ENCODE measurements at places on chromosomes 6 and 20.

DNA sequence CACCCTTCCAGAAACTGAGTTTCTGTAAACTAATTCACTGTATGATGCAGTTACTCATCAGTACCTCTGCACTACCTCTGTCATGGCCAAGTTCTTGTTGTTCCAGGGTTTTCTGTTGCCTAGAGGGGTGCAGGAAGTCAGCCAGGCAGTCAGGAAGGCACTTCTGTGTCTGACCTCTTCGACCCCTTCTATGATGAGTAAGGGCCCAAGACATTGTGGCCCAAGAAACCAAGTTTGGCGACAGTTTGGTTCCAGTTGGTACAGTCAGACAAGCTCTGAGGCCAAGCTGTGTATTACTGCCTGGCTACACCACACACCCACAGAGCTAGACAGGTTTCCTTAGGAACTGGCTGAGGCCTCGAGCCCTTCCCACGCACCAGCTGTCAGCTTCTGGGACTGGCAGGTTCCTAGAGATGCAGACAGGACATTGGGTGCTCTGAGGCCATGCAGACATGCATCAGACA, 41.2 kb downstream of the TRAF3IP2 start:
- no peak for DNase-seq

GRCh38 chr20:460707-461106, 1.6 kb downstream of the TBC1D20 start:
- no peak for DNase-seq

DNA sequence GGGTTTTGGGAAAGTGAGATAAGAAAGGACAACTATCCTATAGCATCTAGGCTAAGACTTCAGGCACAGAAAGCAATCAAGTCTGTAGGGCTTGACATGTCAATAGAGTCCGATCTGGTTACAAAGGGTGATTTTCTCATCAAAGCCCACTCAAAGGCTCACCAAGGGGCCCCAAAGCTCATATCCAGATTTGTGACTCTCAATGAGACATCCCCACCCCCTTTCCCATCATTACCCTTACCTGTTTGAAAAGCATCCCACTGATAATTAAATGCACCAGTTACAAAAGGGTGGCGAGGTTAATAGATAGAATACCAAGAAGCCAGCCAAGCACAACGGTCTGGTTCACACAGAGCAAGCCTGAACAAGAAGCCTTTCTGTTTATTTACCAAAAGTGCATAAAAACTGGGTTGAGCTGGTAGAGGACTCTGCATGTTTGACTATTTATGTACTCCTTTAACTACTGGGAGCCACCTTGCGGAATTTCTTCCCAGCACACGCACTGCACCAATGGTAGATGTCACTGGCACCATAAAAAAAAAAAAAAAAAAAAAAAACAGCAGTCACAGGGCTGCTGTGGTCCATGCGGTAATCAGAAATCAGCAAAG, 6.1 kb downstream of the JAG1 start:
- no peak for DNase-seq

DNA sequence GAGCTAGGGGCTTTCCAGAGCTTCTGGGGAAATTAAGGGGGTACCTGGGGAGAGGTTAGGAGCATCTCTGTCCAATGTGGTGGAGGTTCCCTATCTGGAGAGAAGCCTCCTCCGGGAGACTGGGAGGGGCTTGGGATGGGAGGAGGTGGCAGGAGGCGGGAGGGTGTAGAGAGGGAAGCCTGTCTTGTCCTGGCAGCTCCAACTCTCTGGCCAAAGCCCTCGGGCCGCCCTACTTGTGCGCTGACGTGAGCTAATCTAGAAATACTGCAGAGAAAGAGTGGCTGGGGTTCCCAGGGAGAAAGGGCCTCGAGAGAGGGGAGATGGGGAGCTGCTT, 1.6 kb upstream of the SLC32A1 start:
- no peak for DNase-seq

- no peak for DNase-seq
Measured at GRCh38 chr6:82367704-82368103, 4.1 kb downstream of the TPBG start.

DNA sequence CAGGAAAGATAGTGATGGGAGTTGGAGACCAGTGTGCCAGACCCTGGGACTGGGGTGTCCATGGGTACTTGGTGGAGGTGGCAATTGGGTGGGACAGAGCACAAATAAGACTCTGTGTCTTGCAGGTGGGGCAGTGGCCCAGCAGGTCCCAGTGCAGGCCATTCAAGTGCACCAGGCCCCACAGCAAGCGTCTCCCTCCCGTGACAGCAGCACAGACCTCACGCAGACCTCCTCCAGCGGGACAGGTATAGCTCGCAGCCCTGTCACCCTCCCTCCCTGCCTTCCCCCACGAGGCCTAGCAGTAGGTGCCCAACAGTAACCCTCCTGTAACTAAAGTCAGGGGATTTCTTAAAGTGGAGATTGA, 5.3 kb downstream of the SRF start:
- DNase-seq = no peak

- DNase-seq = no peak
Measured at GRCh38 chr6:107698146-107698545, 126.0 kb downstream of the SCML4 start.

DNA sequence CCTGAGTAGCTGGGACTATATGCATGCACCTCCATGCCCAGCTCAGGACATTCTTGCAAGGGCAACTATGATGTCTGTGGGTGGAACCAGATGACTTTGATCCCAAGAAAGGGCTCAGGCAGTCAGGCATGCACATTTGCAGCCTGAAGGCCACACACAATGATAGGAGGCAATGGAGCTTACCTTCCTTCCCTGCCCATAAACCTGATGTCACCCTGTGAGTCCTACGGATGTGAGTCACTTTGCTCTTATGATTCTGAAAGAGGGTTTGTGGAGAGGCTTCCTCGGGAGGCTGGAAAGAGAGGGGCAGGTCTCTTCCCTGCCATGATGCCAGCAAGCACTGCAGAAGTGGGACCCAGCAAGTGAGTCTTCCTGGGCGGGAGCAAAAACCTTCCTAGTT, 202.4 kb downstream of the LY86 start:
- no peak for DNase-seq

All from GM13977 (cell line).